ENCODE measurements at places on chromosomes 12 and 14.

- peak overlapping the region; percentile 38 for H3K4me3 ChIP-seq
- no peaks in the 10 kb centered on the region for H3K36me3 ChIP-seq
- peak overlapping the region; percentile 76 for H3K27ac ChIP-seq
- H3K27me3 ChIP-seq = no peaks in the 10 kb centered on the region
- peak; percentile 26 for DNase-seq
Measured at GRCh38 chr12:119179335-119180021, 747 bp downstream of the HSPB8 start.

GRCh38 chr14:102316338-102316742 lies 3.2 kb upstream of the ZNF839 start:
- peak; percentile 28 for DNase-seq
- peak overlapping the region; percentile 33 for H3K4me3 ChIP-seq
- peak overlapping the region; percentile 82 for H3K27ac ChIP-seq
- no peaks in the 10 kb centered on the region for H3K27me3 ChIP-seq
- no peaks in the 10 kb centered on the region for H3K36me3 ChIP-seq

- H3K4me1 ChIP-seq = no peaks in the 10 kb centered on the region
- H3K27me3 ChIP-seq = no peaks in the 10 kb centered on the region
Measured at GRCh38 chr12:108305991-108306501, 33.1 kb downstream of the CMKLR1 start.

- H3K36me3 ChIP-seq = no peaks in the 10 kb centered on the region
- no peak for DNase-seq
- H3K4me1 ChIP-seq = no peaks in the 10 kb centered on the region
- no peak overlapping the region for H3K27ac ChIP-seq
- no peaks in the 10 kb centered on the region for H3K27me3 ChIP-seq
Measured at GRCh38 chr12:127063339-127064072, 1203.5 kb upstream of the TMEM132C start.

GRCh38 chr12:101243074-101243473 lies 33.0 kb upstream of the SLC5A8 start:
- no peak overlapping the region for H3K4me3 ChIP-seq
- H3K27ac ChIP-seq = no peak overlapping the region
- no peaks in the 10 kb centered on the region for H3K27me3 ChIP-seq
- DNase-seq = no peak

GRCh38 chr12:132230381-132230780 lies 86.1 kb downstream of the NOC4L start:
- peaks cover 15% of the 10 kb centered on the region for H3K27me3 ChIP-seq
- no peak overlapping the region for H3K27ac ChIP-seq
- no peaks in the 10 kb centered on the region for H3K4me1 ChIP-seq
- H3K4me3 ChIP-seq = no peak overlapping the region
- DNase-seq = no peak

GRCh38 chr12:103771466-103771865 lies 69.6 kb downstream of the NT5DC3 start:
- H3K4me1 ChIP-seq = no peaks in the 10 kb centered on the region
- DNase-seq = no peak

All from prostate gland (tissue), 2 donors.